ENCODE measurements at places on chromosomes 11 and 22.
A peak's percentile ranks its signal among the peaks of the same experiment; 100 is the strongest.

- DNase-seq = no peak
Observed at GRCh38 chr11:130528298-130529261, 80.1 kb downstream of the ADAMTS15 start.

GRCh38 chr22:45217806-45218205 lies 22.9 kb downstream of the KIAA0930 start:
- DNase-seq = no peak

- peak; percentile 85 for DNase-seq
Observed at GRCh38 chr11:76318744-76319384, 62.1 kb downstream of the THAP12 start.

DNA sequence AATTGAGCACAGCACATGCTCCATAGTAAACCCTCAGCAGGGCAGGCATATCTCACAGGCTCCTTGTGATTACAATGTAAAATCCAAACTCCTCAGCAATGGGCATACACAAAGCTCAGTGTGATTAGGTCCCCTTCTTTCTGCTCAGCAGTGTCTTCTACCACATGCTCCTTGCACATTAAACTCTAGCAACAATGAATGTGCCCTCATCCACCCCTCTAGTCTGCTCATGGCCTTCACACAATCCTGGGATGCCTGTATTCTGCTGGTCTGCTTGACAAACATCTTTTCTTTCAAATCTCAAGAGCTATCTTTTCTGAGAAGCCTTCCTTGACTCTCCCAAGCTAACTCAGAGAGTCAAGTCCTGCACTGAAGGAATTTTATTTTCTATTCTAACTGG lies 32.4 kb upstream of the DBX1 start:
- no peak for DNase-seq

DNA sequence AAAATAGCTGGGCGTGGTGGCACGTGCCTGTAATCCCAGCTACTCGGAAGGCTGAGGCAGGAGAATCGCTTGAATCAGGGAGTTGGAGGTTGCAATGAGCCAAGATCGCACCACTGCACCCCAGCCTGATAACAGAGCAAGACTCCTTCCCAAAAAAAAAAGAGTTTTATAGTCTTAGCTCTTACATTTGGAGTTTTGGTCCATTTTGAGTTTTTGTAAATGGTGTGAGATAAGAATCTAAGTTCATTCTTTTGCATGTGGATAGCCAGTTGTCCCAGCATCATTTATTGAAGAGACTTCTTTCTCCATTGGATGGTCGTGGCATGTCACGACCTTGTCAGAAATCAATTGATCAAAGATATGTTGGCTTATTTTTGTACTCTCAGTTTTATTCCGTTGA lies 34.6 kb downstream of the RNF121 start:
- DNase-seq = no peak

DNA sequence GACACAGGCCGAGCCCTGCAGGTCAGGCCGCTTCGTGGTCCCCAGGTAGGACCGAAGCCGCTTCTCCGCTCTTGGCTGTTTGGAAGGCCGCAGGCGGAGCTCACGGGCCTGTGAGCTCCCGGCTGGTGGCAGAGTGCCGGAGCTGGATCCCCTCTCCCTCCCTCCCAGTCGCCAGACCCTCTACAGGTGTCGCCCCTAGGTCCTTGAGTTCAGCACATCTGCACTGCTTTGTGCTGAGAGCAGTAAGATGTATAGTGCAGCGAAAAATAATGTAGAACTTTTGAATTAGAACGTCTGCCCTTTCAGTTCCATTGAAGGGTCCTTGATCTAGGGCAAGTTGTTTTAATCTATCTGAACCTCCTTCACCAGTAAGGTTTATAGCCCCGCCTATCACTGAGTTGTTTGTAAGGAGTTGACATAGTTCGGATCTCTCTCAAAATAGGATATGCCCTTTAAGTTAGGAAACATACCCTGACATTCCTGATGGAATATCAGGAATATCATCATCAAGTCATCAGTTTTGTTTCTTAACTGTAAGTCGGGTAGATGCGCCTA lies 419 bp downstream of the ANKRD49 start:
- DNase-seq = no peak

DNA sequence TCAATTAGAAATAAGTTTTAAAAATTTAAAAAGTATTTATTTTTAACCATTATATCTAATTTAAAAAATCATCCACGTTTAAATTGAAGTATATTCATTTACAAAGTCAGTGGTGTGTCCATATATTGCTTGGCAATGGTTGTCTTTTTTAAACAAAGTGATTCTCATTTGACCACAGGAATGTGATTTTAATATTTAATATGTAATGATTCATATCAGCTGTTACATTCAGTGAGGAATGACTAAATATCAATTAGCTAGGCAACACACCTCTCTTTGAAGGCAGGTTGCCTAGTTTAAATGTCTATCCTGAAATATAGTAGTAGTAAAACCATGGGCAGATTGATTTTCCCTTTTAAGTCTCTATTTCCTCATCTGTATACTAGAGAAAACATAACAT lies 392.2 kb upstream of the CCDC179 start:
- no peak for DNase-seq

GRCh38 chr11:97363331-97363730 lies 973.5 kb downstream of the JRKL start:
- no peak for DNase-seq

DNA sequence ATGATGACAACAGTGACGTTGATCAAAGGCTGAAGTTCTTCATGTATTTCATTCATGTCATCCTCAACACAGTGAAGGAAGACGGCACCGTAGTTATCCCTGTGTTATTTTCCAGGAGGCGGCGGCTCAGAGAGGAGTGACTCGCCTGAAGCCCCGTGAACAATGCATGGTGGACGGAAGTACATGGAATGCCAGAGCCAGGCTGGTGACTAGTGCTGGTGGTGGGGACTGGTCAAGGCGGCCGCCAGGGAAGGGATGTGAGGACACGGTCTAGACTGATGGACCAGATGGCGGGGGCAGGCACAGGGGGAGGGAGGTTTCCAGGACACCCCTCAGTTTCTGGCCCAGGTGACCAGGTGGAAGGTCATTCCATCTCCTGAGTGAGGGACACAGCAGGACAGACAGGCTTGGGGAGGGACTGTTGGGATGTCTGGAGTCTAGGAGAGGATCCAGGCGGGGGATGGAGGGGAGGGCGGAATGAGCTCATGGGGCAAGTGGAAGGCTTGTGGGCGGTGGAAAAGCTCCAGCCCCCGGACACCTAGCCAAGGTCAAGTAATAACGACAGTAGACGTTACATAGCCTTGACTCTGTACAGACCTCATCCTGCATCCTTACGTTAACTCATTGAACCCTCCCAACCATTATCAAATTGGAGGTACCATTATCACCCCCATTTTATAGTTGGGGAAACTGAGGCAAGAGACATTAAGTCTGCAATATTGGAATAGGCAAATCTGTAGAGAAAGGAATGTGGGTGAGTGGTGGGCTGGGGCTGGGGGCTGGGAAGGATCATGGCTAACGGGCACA lies 16.0 kb upstream of the PICK1 start:
- no peak for DNase-seq

- DNase-seq = no peak
Observed at GRCh38 chr22:50315289-50316113, 8.1 kb upstream of the PLXNB2 start.

GRCh38 chr11:122697636-122698167 lies 42.2 kb downstream of the UBASH3B start:
- no peak for DNase-seq

DNA sequence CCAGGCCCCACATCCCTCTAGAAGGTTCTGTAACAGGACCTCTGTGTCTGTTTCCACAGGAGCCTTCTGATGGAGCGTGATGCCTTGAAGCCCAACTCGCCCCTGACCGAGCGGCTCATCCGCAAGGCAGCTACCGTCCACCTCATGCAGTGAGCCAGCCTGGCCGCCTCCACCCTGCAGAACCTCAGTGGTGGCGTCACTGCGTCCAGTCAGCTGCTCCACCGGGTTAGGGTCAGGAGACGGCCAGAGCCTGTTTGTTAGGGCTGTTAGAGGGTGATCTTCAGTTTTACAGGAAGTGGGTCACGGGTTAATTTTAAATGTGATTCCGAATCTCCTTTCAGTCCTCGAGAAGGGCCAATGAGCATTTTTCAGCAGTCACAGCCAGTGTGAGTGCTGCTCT lies 3.9 kb upstream of the GTSE1 start:
- DNase-seq = no peak

GRCh38 chr11:78666675-78667160 lies 92.1 kb upstream of the NARS2 start:
- no peak for DNase-seq

DNA sequence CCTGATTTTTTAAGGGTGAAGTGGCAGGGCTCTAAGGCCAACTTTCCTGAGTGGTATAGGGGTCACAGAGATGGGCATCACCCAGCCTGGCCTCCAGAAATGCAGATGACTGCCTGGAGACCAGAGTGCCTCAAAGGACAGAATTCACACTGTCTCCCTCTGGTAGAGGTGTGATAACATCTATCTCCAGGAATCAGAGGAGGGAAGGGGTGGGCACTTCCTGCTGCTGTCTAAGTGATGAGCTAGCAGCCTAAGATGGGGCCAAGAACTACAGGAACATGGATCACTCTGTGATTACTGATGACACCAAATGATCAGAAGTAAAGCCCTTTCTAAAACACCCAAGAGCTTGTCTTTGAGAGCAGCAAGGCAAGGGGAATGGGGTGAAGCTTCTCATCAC lies 61.9 kb downstream of the C11orf58 start:
- no peak for DNase-seq

DNA sequence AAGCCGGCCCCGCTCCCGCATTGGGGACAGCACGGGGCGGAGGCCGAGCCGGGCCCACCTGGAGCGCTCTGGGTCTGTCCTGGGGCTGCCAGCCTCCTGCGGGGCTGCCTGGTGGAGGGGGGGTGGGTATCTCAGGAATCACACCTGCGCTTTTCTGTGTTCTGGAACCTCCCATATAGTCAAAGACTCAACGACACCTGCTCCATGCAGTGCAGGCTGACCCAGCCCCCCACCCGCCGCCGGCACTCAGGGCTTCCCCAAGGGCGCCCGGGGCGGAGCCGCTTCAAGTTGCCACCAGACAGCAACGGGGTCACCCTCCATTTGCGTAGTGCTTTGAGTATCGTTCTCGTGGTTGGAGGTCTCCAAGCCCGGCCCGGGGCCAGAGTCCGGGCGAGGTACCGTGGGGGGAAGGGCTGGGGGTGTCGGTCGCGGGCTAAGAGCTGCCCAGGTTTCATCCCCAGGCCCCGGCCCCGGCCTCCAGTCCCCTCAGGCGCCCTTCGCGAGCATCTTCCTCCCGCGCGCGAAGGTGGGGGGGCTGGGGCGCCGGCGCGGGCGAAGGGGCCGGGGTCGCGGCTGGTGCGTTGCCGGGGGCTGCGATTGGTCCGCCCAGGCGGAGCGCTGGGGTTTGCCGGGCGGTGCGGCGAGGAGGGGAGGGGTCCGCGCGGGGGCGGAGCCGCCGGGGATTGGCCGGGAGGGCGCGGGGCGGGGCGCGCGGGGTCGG lies 6.6 kb downstream of the TSPAN4 start:
- DNase-seq = peak; percentile 51

DNA sequence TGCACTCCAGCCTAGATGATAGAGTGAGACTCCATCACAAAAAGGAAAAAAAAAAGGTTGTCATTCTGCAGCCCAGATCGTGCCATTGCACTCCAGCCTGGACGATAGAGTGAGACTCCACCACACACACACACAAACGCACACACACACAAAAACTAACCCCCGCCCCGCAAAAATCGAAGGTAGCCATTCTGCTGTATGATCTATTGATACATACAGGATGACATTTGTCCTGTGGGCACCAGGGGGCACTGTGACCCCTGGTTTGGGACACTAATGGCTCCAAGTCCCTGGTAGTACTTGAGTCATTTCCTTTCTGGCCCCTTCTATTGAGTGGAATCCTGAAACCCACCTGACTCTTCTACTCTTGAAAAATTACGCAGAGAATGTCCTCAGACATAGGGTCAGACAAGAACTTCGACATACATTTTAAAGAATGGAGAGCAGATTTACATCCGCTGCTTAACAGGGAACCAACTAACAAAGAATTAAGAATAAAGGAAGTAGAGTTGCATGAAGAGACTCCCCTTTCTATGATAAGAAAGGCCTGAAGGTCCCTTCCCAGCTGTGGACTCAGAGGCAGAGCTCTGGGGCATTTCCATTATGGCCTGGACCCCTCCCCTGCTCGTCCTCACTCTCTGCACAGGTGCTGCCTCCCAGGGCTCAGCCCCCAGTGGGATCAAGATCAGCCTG lies 35.0 kb upstream of the PRAME start:
- DNase-seq = peak; percentile 48

- no peak for DNase-seq
Observed at GRCh38 chr11:119975561-119976152, 162.3 kb downstream of the TRIM29 start.

DNA sequence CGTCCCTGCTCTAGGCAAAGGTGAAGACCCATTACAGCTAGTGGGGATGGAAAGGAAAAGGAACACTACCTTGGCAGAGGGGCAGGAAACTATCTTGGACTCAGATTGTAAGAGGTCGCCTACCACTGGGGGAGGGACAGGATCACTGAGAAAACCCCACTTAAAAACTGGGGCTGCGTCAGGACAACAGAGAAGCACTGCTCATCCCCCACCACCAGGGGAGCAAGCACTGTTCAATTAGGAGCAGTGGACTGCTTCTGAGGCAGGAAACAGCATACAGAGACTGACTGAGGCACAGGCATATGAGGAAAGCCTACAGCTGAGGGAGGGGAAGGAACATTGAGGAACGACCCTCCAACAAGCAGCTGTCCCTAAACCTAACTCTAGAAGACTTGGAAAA lies 20.8 kb upstream of the DLAT start:
- no peak for DNase-seq

GRCh38 chr11:113436672-113437252 lies 38.4 kb downstream of the DRD2 start:
- no peak for DNase-seq

- no peak for DNase-seq
Observed at GRCh38 chr22:20579273-20580120, 72.1 kb downstream of the MED15 start.

- DNase-seq = no peak
Observed at GRCh38 chr11:130848361-130849214, 67.7 kb downstream of the SNX19 start.

GRCh38 chr22:43343670-43344519 lies 723 bp upstream of the SCUBE1 start:
- DNase-seq = no peak

DNA sequence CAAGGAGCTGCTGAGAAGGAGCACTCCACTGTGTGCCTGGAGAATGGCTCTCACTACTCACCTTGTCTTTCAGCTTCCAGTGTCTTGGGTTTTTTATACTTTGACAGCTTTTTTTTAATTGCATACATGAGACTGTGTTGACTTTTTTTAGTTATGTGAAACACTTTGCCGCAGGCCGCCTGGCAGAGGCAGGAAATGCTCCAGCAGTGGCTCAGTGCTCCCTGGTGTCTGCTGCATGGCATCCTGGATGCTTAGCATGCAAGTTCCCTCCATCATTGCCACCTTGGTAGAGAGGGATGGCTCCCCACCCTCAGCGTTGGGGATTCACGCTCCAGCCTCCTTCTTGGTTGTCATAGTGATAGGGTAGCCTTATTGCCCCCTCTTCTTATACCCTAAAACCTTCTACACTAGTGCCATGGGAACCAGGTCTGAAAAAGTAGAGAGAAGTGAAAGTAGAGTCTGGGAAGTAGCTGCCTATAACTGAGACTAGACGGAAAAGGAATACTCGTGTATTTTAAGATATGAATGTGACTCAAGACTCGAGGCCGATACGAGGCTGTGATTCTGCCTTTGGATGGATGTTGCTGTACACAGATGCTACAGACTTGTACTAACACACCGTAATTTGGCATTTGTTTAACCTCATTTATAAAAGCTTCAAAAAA lies 72.6 kb downstream of the NCAPD3 start:
- no peak for DNase-seq

- DNase-seq = no peak
Observed at GRCh38 chr11:113105592-113105991, 144.4 kb downstream of the NCAM1 start.
